H1 (cell line): ENCODE measurements at places on chromosomes 6 and 20.

DNA sequence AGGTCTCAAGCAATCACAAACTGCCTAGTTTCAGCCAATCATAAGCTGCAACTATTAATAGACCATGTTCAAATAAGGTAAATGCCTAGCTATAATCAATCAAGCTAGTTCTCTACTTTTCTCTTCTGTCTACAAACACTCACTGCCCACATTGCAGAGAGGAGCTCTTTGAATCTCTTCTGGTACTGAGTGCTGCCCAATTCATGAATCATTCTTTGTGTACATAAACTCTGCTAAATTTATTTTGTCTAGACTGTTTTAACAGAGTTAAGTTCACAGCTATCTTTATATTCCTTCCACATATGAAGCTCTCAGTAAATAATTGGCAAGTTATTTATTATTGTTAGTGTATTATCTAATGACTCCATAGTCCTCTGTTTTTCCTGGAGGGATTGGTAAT lies 411.0 kb downstream of the EPHA7 start:
- no peak for DNase-seq

- DNase-seq = no peak
Measured at GRCh38 chr6:13436399-13437217, 50.8 kb downstream of the GFOD1 start.

GRCh38 chr20:36121981-36122930 lies 32.3 kb upstream of the EPB41L1 start:
- DNase-seq = no peak

GRCh38 chr6:79947191-79948186 lies at the start of gene ELOVL4:
TSS of gene ELOVL4 (minus strand) at chr6:79947553. CDS start at chr6:79947279, 274 bp downstream.
- DNase-seq = peak; percentile 82

DNA sequence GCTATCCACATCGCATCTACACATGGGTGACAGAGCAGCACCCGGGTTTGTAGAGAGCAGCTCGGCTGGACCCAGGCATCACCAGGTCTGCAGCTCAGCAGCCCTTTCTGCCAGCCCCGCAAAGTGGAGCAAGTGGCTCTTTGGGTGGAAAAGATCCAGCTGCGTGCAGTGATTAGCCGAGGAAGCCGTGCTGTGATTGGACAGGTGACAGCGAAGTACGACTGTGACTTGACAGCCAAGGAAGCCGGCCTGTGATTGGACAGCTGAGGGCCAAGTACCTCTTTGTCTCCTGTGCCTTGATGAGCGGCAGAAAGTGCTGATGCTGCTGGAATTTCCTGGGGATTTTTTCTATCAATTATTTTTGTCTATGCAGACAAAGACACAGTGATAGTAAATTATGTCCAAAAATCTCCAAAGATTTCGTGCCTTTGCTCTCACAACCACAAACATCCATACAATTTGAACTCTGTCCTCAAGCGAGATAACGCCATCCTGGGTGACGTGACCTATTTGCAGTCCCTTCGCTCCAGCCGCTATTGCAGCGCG lies 62.3 kb upstream of the GPR31 start:
- no peak for DNase-seq

DNA sequence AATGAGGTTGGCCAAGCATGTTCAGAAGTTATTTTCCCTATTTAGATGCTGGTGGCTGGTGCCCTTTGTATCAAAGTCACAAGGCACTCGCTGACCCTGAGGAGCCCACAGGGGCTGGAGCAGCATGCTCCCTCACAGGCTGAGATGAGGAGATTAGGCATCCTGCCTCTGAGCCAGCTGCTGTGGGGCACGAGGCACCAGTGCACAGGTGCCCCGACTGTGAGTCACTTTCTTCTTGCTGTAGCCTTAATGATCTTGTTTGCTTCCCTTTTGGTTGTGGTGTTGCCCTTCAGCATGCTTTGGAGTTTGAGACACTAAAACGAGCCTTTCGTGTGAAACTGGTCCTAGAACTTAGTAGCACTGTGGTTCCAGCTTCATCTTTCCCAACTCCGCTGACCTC lies 4.3 kb downstream of the PSMG4 start:
- DNase-seq = no peak

- no peak for DNase-seq
Measured at GRCh38 chr6:39822846-39823815, 31.0 kb downstream of the DAAM2 start.

- no peak for DNase-seq
Measured at GRCh38 chr20:53692465-53693067, 98.9 kb upstream of the ZNF217 start.

- no peak for DNase-seq
Measured at GRCh38 chr6:140208286-140208685, 833.8 kb upstream of the CITED2 start.

GRCh38 chr6:112343977-112344376 lies 3.2 kb upstream of the RFPL4B start:
- DNase-seq = no peak

DNA sequence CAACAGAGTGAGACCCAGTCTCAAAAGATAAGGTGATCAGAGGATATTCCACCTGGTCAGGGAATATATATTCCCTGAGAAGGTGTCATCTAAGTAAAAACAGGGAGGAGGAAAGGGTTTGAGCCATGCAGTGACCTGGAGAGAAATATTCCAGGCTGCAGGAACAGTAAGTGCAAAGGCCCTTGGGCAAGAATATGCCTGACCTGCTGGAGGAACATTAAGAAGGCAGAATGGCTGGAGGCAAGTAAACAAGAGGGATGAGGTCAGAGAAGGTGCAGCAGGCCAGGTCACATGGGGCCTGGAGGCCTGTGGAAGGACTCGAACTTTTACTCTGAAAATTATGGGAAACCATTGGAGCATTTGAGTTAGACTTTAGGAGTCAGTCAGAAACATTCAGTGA lies 6.7 kb downstream of the DEF6 start:
- DNase-seq = no peak

GRCh38 chr6:110491644-110492317 lies 15.4 kb upstream of the SLC22A16 start:
- DNase-seq = no peak

DNA sequence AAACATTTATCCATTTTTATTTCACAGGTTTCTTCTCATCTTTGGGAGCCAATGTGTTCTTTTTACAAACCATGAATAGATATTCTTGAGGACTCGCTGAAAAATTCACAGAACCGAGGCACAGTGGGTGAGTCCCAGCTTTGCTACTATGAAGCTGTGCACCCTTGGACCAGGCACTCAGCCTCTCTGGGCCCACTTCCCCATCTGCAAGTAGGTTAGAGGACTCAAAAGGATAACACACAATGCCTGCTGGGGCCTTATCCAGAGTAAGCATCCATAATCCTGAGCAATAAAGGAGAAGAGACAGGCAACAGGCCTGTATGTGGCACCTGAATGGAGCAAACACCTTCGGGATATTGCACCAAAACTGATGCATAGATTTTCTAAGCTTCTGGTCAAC lies 153.3 kb downstream of the PREX1 start:
- DNase-seq = no peak

DNA sequence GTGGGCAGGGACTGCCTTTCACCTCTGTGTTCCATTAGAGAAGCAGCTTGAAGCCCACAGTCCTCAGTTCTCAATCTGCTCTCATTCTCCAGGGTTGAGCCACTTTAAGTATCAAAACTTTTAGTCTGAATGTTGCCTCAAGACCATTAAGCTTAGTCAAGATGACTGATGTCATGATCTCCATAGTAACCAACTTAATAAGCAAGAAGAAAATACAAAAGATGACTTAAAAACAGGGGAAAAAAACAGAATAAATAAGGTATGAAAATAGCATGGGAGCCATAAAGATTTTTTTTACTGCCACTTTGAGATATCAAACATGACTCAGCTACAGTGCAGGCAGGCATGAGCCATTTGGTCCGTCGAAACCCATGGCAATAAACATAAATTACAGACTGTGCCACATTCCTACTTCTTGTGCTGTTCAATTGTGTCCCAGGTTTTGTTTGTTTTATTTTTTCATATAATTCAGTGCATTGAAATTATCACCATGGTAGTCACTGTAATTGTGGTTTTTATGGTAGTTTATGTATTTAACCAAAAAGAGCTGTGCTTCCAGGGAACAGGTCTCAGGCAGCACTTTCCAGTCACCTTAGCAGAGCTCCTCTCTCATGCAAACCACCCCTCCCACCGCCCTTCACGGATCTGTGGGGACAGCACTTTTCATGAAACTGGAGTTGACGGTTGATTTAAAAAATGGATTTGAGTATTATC lies 156.5 kb upstream of the INSM1 start:
- no peak for DNase-seq

GRCh38 chr6:81606965-81607381 lies 145.5 kb downstream of the TENT5A start:
- no peak for DNase-seq

DNA sequence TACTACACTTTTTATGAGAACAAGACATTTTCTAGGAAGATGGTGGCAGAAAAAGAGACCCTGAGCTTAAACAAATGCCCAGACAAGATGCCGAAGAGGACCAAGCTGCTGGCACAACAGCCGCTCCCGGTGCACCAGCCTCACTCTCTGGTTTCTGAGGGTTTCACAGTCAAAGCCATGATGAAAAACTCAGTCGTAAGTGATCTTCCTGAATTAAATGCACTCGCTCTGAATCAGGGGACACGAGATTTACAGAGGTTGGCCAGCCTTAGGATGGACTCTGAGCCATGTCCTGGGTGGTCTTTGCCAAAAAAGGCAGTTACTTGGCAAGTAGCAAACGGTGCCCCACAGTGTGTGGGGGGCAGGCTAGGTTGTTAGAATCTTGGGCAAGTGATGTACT lies 423 bp downstream of the PACRG start:
- no peak for DNase-seq

- DNase-seq = no peak
Measured at GRCh38 chr6:119683031-119683430, 333.5 kb upstream of the MAN1A1 start.

DNA sequence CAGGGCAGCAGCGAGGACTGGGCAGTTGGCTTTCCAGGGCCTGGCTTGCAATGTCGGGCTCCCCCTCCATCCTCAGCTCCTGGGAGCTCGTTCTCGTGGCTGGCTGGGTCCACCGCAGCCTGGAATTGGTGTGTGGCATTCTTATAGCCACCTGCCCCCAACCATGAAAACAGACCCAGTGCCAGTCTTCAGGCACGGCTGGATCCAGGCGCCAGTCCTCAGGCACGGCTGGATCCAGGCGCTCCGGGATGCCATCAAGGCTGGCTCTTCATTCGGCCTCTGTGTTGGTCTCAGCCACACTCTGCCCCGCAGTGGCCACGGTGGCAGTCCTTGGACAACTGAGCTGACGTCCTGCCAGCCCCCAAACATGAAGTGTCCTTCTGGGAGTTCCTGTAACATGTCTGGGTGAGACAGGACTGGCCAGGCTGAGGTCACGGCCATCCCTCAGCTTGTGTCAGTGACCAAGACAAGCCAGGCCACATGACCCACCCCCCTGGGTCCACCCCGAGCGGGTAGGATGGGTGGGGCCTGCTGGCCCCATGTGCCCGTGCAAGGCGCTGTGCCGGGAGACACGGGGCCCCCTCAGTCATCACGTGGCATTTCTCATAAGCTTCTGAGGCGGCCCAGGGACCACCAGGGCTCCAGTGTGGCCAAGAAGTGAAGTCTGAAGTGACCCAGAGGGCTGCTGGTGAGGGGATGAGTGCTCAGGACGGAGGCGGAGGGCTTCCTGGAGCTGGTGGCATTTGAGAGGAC lies 99.0 kb downstream of the TAF4 start:
- DNase-seq = no peak

DNA sequence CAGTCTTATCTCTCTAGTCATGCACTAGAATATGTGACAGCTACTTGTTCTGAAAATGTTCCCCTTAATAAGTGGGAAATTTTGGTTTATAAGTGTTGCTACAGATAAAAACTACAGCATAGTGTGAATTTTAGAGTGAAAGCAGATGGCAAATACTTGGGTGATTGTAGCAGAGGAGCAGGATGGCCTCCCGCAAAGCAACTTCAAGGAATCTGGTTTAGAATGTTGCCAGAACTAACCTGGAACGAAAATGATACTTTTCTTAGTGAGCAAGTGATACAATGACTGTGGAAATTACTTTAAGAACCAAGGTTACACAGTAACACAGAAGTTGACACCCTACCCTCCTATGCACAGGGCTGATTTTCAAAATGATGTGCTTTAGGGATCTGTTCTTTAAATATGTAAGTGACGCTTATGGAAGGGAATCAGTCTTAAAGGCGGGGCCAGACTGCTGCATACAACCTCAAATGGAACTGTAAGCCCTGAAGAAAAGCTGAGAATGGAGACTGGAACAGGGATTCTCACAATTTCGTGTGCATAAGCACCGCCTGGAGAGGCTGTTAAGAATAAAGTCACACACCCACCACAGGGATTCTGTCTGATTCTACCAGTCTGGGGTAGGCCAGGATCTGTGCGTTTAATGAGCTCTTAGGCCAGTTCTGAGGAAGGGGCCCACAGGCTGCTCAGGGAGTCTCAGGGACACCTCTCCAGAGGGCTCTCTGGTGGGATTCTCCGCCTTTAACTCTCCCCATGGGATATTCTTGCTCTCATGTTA lies 97.9 kb downstream of the FYN start:
- no peak for DNase-seq

- no peak for DNase-seq
Measured at GRCh38 chr6:129501740-129502660, 208.0 kb downstream of the ARHGAP18 start.
